Activated T-helper 2 cell treated with anti-CD3 and anti-CD28 coated beads, Interferon-gamma antibody, Interleukin-2, Interleukin-4, amounts not matched to agents 10 μg/mL and 5 μg/mL and 100 μg/mL, durations not matched to agents 14 hours and 24 hours and 36 hours (primary cell): ENCODE measurements at places on chromosomes 12 and 14. TPM values are rescaled to one million over a fixed set of nuclear protein-coding genes. Genes with fewer than 3 reads are reported as not detected.
A peak's percentile ranks its signal among the peaks of the same experiment; 100 is the strongest.

DNA sequence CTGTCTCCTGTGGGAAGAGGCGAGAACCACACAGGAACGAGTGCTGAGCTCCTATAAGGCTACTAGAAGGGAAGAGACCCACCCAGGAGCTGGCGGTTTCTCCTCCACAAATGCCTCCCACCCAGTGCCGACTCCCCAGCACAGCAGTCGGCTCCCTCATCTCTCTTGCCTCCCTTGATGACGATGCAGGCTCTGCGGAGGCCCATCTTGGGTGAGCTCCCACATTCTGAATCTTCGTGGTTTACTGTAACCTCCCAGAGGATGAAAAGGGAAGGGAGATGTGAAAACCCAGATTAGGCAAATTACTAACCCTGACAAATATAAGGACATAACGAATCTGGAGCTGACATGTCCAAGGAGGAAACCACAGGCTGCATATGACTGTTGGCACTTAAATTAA is 23.8 kb downstream of the GRIN2B start:
- no peaks in the 10 kb centered on the region for H3K4me1 ChIP-seq
- no peak for DNase-seq
- H3K4me3 ChIP-seq = no peak overlapping the region
- H3K36me3 ChIP-seq = no peaks in the 10 kb centered on the region
- H3K27ac ChIP-seq = no peak overlapping the region
- H3K27me3 ChIP-seq = no peaks in the 10 kb centered on the region

GRCh38 chr12:10018386-10018785 is 8.0 kb downstream of the CLEC12B start:
- no peaks in the 10 kb centered on the region for H3K36me3 ChIP-seq
- no peak for DNase-seq
- H3K27me3 ChIP-seq = peaks cover 21% of the 10 kb centered on the region
- no peak overlapping the region for H3K4me3 ChIP-seq
- H3K27ac ChIP-seq = no peak overlapping the region

GRCh38 chr14:80977221-80977620 is 21.8 kb downstream of the TSHR start:
- peaks cover 24% of the 10 kb centered on the region for H3K27me3 ChIP-seq
- no peak for DNase-seq
- peaks cover 5% of the 10 kb centered on the region for H3K36me3 ChIP-seq
- no peak overlapping the region for H3K4me3 ChIP-seq

DNA sequence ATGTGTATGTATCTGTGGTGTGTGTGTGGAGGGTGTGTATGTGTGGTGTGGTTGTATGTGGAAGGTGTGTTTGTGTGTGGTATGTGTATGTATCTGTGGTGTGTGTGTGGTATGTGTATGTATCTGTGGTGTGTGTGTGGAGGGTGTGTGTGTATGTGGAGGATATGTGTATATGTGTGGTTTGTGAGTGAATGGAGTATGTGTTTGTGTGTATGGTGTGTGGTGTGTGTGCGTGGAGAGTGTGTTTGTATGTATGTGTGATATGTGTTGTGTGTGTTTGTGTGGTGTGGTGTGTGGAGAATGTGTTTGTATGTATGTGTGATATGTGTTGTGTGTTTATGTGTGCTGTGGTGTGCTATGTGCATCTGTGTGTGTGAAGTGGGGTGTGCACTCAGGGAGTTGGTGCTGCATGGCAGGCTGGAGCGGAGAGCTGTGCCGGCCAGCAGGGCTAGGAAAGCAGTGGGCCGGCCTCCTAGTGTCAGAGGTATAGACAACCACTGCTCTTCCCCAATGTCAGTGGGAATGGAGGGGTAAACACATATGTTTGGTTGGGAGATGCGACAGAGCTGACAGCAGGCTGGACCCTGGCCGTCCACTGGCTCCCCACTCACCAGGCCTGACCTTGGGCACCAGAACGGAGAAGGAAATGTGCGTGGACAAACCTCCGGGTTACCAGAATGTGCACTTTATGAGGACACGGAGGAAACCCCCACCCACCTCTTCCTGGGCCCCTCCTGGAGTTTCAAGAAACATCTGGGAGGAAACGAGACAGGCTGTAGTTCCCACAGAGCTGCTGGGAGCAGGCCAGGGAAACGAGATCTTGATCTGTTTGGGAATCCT is 60.7 kb downstream of the CLMN start:
- no peak overlapping the region for H3K27ac ChIP-seq
- peaks cover 4% of the 10 kb centered on the region for H3K27me3 ChIP-seq
- peaks cover 15% of the 10 kb centered on the region for H3K4me1 ChIP-seq
- H3K4me3 ChIP-seq = no peak overlapping the region
- no peak for DNase-seq

- H3K36me3 ChIP-seq = peaks cover 55% of the 10 kb centered on the region
- H3K27me3 ChIP-seq = no peaks in the 10 kb centered on the region
- H3K4me3 ChIP-seq = no peak overlapping the region
- peak overlapping the region; percentile 39 for H3K27ac ChIP-seq
Measured at GRCh38 chr14:91402771-91403600, 14.6 kb downstream of the CCDC88C start.

DNA sequence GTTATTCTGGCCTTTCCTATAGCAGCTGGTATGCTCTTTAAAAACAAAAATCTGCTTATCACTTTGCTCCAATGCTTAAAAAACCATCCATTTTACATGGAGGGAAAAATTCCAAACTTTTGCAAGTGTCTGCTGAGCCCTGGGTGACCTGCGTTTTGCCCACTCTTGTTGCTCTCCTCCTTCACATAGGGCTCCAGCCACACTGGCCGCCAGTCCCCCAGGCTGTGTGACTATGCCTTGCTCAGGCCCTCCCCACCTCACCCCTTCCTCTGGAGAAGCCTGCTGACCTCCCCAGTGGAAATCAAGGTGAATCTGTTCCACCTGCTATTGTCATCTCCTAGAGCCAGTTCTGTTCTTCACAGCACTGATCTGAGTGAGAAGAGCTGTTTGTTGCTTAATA is 126.9 kb downstream of the SLC25A47 start:
- DNase-seq = no peak
- peaks cover under 1% of the 10 kb centered on the region for H3K27me3 ChIP-seq
- H3K4me3 ChIP-seq = no peak overlapping the region
- no peak overlapping the region for H3K27ac ChIP-seq

DNA sequence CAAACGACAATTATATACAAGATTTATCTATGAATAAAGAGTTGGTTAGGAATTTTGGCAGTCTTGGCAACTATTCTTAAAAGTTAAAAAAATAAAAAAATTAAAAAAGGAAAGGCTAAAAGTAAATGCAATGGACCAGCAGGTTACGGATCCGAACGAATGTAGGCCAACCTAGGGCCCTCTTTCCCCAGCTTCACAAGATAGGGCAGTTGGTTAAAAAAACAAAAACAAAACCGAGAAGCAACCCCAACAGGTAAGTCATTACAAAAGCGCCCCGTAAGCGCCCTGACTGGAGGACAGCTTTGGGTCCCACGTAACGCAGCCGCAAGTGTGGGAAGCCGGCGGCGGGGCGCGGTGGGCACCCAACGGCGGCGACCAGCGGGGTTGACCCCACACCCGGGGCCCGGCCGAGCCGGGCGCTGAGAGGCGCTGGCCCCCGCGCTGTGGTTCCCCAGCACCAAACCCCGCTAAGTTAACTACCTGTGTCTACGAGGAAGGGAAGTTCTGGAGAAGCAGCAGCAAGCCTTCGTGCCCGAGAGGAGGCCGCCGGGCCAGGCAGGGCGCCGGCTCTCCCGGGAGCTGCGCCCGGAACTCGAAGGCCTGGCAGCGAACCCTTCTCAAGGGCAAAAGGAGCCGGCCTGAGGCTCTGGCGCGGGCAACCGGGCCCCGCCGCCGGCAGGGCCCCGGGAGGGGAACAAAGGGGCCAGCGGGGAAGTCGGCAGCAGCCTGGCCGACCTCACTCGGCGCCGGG is 882 bp downstream of the HECTD1 start:
- peak overlapping the region; percentile 73 for H3K27ac ChIP-seq
- peak overlapping the region; percentile 84 for H3K4me3 ChIP-seq
- H3K27me3 ChIP-seq = peaks cover 2% of the 10 kb centered on the region
- DNase-seq = peak; percentile 52
- peaks cover 35% of the 10 kb centered on the region for H3K36me3 ChIP-seq

GRCh38 chr12:124761871-124762270 is 101.8 kb downstream of the SCARB1 start:
- peaks cover 18% of the 10 kb centered on the region for H3K27me3 ChIP-seq
- no peak overlapping the region for H3K4me3 ChIP-seq
- DNase-seq = no peak
- peaks cover 26% of the 10 kb centered on the region for H3K4me1 ChIP-seq

- no peak for DNase-seq
- no peaks in the 10 kb centered on the region for H3K4me1 ChIP-seq
- no peak overlapping the region for H3K4me3 ChIP-seq
- H3K27ac ChIP-seq = no peak overlapping the region
- no peaks in the 10 kb centered on the region for H3K27me3 ChIP-seq
Measured at GRCh38 chr14:70333728-70334127, 25.8 kb downstream of the COX16 start.

DNA sequence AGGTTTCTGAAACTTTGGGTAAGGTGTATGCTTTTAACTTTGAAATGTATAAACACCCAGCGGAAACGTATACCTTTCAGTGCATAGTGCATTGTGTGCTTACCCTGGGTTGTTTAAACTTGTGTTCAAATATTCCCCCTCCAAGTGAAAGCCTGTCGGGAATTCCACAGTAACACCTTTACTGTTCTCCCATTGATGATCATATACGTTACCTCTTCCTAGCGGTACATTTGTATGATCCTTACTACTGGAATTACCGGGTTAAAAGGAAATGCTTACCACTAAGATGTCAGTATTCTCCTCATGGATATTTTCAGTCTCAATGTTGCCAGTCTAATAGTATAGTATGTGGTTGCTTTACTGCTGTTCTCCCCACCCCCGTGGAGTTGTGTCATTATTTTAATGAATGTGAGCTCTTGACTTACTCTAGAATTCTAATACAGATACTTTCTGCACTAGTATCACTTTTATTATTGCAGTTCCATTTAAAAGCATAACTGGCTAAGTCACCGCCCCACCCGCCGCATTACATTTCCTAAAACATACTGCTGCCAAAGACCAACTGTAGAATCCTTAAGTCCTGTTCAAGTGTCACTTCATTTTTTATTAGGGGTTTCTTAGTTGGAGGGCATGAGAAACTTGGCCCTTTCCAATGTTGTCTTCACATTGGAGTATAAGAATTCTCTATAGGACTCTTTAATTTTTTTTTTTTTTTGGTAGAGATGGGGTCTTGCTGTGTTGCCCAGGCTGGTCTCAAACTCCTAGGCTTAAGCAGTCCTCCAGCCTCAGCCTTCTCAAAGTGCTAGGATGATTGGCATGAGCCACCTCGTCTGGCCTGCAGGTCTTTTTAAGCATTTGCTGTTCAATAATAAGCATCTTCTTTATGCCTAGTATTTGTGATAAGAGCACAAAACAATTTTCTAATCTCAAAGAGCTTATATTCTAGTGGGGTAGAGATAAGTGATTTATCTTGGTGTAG is 24.9 kb downstream of the NUDT4 start:
- peaks cover 14% of the 10 kb centered on the region for H3K4me1 ChIP-seq
- no peak for DNase-seq
- peaks cover 57% of the 10 kb centered on the region for H3K36me3 ChIP-seq
- H3K27ac ChIP-seq = peak overlapping the region; percentile 17
- H3K27me3 ChIP-seq = no peaks in the 10 kb centered on the region

GRCh38 chr14:81565441-81566290 is 32.0 kb upstream of the SEL1L start:
- no peaks in the 10 kb centered on the region for H3K4me1 ChIP-seq
- H3K36me3 ChIP-seq = no peaks in the 10 kb centered on the region
- H3K27ac ChIP-seq = no peak overlapping the region
- no peak for DNase-seq
- H3K27me3 ChIP-seq = peaks cover 8% of the 10 kb centered on the region
- no peak overlapping the region for H3K4me3 ChIP-seq

GRCh38 chr12:113996026-113996425 is 29.9 kb upstream of the RBM19 start:
- DNase-seq = no peak
- H3K27me3 ChIP-seq = peaks cover 4% of the 10 kb centered on the region
- H3K4me1 ChIP-seq = no peaks in the 10 kb centered on the region
- H3K27ac ChIP-seq = no peak overlapping the region
- no peaks in the 10 kb centered on the region for H3K36me3 ChIP-seq

GRCh38 chr12:65067383-65067782 is 53.7 kb downstream of the WIF1 start:
- H3K36me3 ChIP-seq = no peaks in the 10 kb centered on the region
- no peaks in the 10 kb centered on the region for H3K4me1 ChIP-seq
- H3K27ac ChIP-seq = no peak overlapping the region

GRCh38 chr12:65712260-65713004 is 111.9 kb upstream of the HMGA2 start:
- peaks cover 9% of the 10 kb centered on the region for H3K27me3 ChIP-seq
- no peaks in the 10 kb centered on the region for H3K36me3 ChIP-seq
- H3K4me1 ChIP-seq = no peaks in the 10 kb centered on the region
- no peak overlapping the region for H3K27ac ChIP-seq

- no peak overlapping the region for H3K4me3 ChIP-seq
- H3K36me3 ChIP-seq = no peaks in the 10 kb centered on the region
- no peak overlapping the region for H3K27ac ChIP-seq
Measured at GRCh38 chr12:14993537-14994266, 20.9 kb downstream of the PDE6H start.

DNA sequence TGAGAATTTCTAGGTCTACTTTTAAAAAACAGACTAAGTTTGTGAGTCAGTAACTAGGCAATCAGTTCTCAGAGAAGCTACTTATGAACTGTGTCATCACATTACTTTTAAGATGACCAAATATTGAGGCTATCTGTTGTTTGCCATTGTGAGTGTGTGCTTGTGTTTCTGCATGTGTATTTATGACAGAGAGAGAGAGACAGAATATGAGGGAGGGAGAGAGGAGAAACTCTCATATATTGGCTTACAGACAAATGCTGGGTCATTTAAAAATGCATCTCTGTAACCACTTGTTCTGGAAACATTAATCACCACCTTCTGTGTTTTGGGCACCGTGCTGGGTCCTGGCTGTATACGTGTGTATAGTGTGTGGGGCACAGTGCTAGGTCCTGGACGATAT is 161.5 kb upstream of the FRMD6 start:
- H3K4me3 ChIP-seq = no peak overlapping the region
- no peak overlapping the region for H3K27ac ChIP-seq
- peaks cover 2% of the 10 kb centered on the region for H3K27me3 ChIP-seq
- DNase-seq = no peak
- H3K36me3 ChIP-seq = no peaks in the 10 kb centered on the region
- no peaks in the 10 kb centered on the region for H3K4me1 ChIP-seq

- no peaks in the 10 kb centered on the region for H3K27me3 ChIP-seq
- H3K36me3 ChIP-seq = peaks cover 57% of the 10 kb centered on the region
- no peak for DNase-seq
- no peak overlapping the region for H3K4me3 ChIP-seq
- peak overlapping the region; percentile 13 for H3K27ac ChIP-seq
- H3K4me1 ChIP-seq = peaks cover 13% of the 10 kb centered on the region
Measured at GRCh38 chr12:1776170-1776921, 44.0 kb upstream of the LRTM2 start.

GRCh38 chr12:69389831-69390230 is 30.3 kb downstream of the YEATS4 start:
- no peaks in the 10 kb centered on the region for H3K27me3 ChIP-seq
- DNase-seq = no peak
- no peak overlapping the region for H3K4me3 ChIP-seq
- H3K36me3 ChIP-seq = peaks cover 50% of the 10 kb centered on the region
- peaks cover 17% of the 10 kb centered on the region for H3K4me1 ChIP-seq

The TMEM132C gene
- not detected in 2 replicates for total RNA-seq

The OR11H12 gene
- total RNA-seq = not detected in 2 replicates

The FOXA1 gene
- total RNA-seq = 0.11 TPM in 1 of 2 replicates, not detected in the other
